T-cell (primary cell): ENCODE measurements at places on chromosomes 5 and 9. TPM values are rescaled to one million over a fixed set of nuclear protein-coding genes. Genes with fewer than 3 reads are reported as not detected.
A peak's percentile ranks its signal among the peaks of the same experiment; 100 is the strongest.

DNA sequence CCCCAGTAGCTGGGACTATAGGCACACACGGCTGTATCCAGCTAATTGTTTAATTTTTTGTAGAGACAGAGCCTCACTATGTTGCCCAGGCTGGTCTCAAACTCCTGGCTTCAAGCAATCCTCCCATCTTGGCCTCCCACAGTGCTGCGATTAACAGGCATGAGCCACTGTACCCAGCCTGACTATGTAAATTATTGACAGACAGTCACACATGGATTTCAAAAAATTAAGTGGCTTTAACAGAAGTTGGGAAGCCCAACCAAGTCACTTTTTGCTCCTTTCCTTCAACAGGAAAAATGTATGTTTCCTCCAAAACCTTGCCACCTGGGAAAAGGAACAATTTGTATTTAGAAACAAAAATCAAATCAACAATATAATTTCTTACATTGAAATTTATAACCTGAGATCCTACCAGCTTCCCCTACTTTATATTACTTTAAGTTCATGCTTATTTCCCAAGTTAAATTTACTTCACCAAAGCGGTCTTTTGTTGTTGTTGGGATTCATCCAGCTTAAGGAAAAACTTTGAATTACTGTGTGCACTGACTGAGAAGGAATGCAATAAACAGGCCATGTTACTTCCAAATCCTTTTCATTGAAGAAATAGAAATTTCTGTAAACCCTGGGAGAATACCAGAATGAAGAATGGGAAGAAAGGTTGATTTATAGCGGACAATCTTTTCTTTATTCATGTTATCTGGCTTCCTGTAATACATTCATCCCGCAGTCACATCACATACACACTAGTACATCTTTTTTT lies 8.6 kb downstream of the PCA3 start:
- no peak for DNase-seq
- no peaks in the 10 kb centered on the region for H3K27me3 ChIP-seq
- no peaks in the 10 kb centered on the region for H3K4me1 ChIP-seq
- no peak overlapping the region for H3K4me3 ChIP-seq

- H3K4me1 ChIP-seq, result no peaks in the 10 kb centered on the region
- H3K27ac ChIP-seq, result no peak overlapping the region
- H3K27me3 ChIP-seq, result peaks cover 11% of the 10 kb centered on the region
- no peak overlapping the region for H3K4me3 ChIP-seq
These were observed 24.9 kb downstream of the GSN start for GRCh38 chr9:121292801-121293241.

GRCh38 chr9:95756986-95757385 lies 118.5 kb upstream of the ERCC6L2 start:
- H3K36me3 ChIP-seq, result no peaks in the 10 kb centered on the region
- DNase-seq, result no peak
- H3K4me3 ChIP-seq, result no peak overlapping the region
- no peak overlapping the region for H3K27ac ChIP-seq

DNA sequence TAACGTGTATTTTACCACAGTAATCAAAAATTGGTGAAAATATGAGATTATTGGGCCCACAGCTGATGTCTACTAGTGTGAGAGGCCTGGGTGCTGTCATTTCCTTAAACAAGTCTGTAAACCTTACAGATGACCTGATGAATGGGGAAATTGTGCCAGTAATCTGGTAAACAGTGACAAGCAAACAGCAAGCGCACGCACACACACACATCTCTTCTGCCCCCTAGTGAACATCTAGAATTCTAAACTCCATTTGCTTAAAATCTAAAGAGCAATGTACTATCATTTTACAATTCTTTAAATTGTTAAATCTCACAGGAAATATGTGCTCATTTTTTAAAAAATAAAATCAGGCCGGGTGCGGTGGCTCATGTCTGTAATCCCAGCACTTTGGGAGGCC lies 7.5 kb upstream of the RAPGEF1 start:
- peaks cover 13% of the 10 kb centered on the region for H3K4me1 ChIP-seq
- no peak overlapping the region for H3K4me3 ChIP-seq
- no peak overlapping the region for H3K27ac ChIP-seq

DNA sequence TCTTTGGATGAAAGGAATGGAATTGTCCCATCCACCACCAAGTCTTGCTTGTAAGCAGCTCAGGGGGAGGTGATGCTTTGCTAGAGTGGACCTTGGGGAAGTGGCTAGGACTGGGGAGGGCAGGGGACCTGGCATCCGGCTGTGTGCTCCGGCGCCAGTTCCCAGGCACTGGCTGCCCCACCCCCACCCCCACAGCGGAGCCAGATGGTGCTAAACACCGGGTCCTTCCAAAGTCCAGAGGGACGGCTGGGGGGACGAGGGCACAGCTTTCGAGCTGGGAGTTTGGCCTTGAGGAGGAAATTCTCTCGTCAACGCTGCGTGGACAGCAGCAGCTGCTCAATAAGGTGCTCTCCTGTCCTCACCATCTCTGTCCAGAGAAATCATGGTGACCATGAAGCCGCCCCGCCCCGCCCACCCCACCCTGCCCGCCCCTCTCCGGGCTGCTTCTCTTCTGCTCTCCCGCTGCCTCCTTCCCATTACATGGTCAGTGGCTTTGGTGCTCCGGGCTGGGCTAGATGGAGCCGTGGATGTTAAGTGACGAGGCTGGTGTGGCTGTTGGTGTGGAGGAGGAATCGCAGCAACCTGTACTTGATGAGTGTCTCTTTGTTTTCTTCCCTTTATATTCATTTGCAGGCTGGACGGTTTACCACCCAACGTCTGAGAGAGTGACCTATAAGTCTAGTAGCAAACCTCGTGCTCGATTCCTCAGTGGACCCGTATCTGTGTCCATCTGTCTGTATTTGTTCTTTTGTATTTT lies 115.7 kb downstream of the WNK2 start:
- H3K4me1 ChIP-seq, result no peaks in the 10 kb centered on the region
- no peak overlapping the region for H3K27ac ChIP-seq
- no peak for DNase-seq
- H3K4me3 ChIP-seq, result no peak overlapping the region
- peaks cover 32% of the 10 kb centered on the region for H3K27me3 ChIP-seq
- no peaks in the 10 kb centered on the region for H3K36me3 ChIP-seq

- peaks cover 19% of the 10 kb centered on the region for H3K27me3 ChIP-seq
- no peaks in the 10 kb centered on the region for H3K36me3 ChIP-seq
- H3K27ac ChIP-seq, result no peak overlapping the region
- H3K4me3 ChIP-seq, result no peak overlapping the region
These were observed 71.6 kb upstream of the GALNT10 start for GRCh38 chr5:154118893-154119336.

GRCh38 chr9:15371448-15371845 lies 51.2 kb upstream of the SNAPC3 start:
- no peak for DNase-seq
- H3K36me3 ChIP-seq, result no peaks in the 10 kb centered on the region
- H3K27ac ChIP-seq, result no peak overlapping the region
- H3K4me3 ChIP-seq, result no peak overlapping the region

DNA sequence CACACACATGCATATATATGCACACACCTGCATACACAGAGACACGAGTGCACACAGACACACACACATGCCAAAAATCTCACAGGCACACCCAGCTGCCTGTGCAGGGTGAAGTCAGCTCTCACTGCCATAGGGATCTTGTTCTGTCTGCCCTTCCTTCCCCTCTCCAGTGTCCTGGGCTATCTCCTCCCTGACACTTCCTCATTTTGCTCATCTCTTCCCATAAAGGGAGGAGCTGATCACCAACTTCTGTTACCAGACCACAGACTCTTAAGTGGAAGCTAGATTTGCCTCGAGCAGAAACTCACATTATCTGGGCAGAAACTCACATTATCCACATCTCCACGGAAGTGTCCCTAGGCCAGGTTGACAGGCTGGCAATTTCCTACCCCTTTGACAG lies 28.7 kb downstream of the LCP2 start:
- no peaks in the 10 kb centered on the region for H3K27me3 ChIP-seq
- peaks cover 10% of the 10 kb centered on the region for H3K36me3 ChIP-seq
- H3K27ac ChIP-seq, result peak overlapping the region; percentile 80

The NTRK2 gene
- total RNA-seq, result 0.13 TPM
